Activated T-helper 1 cell treated with anti-CD3 and anti-CD28 coated beads, Interleukin-12 subunit alpha, Interleukin-12 subunit beta, Interleukin-2, Interleukin-4 antibody, amounts not matched to agents 30 ng/mL and 10 ng/mL and 1 ng/mL, durations not matched to agents 14 hours and 24 hours and 36 hours (primary cell): ENCODE measurements at places on chromosomes 7 and 10. TPM values are rescaled to one million over a fixed set of nuclear protein-coding genes. Genes with fewer than 3 reads are reported as not detected.

RSPH10B2 gene
- 0.20 and 0.29 TPM in 2 replicates for total RNA-seq

FLNC gene
- total RNA-seq, result 0.03 and 0.07 TPM in 2 replicates

LARP4B gene
- 172 and 174 TPM in 2 replicates for total RNA-seq

PLA2G12B gene
- total RNA-seq, result not detected in 2 replicates

NAT16 gene
- 0.08 TPM in 1 of 2 replicates, not detected in the other for total RNA-seq

NCOA4 gene
- 101 and 102 TPM in 2 replicates for total RNA-seq

ARHGAP19 gene
- total RNA-seq, result 27.1 and 27.8 TPM in 2 replicates

MACROH2A2 gene
- total RNA-seq, result 3.4 and 3.5 TPM in 2 replicates

ELN gene
- total RNA-seq, result not detected in 2 replicates

LRMDA gene
- not detected in 2 replicates for total RNA-seq

PVRIG gene
- total RNA-seq, result 30.5 and 31.2 TPM in 2 replicates

TLL2 gene
- total RNA-seq, result 0.07 TPM in 1 of 2 replicates, not detected in the other

NKX2-3 gene
- total RNA-seq, result not detected in 2 replicates

PRPS1L1 gene
- total RNA-seq, result not detected in 2 replicates

CRHR2 gene
- total RNA-seq, result not detected in 2 replicates

TCERG1L gene
- 0.05 and 0.12 TPM in 2 replicates for total RNA-seq

WDR86 gene
- total RNA-seq, result not detected in 2 replicates

CYP26A1 gene
- not detected in 2 replicates for total RNA-seq

ADAP1 gene
- total RNA-seq, result 80.9 and 87.7 TPM in 2 replicates

TMEM229A gene
- not detected in 2 replicates for total RNA-seq

ACBD7 gene
- total RNA-seq, result 2.3 and 2.7 TPM in 2 replicates

LYZL1 gene
- total RNA-seq, result not detected in 2 replicates
